Cerebellum (tissue), 4 donors: ENCODE measurements at places on chromosomes 2 and 18. TPM values are rescaled to one million over a fixed set of nuclear protein-coding genes. Genes with fewer than 3 reads are reported as not detected.

Gene PID1
- total RNA-seq = 25.0 TPM

Gene IWS1
- total RNA-seq = 26.6 TPM

Gene LHCGR
- 1.5 TPM for total RNA-seq

Gene FAM228A
- 3.5 TPM for total RNA-seq

Gene SDC1
- total RNA-seq = 26.0 TPM

Gene ALPI
- total RNA-seq = not detected

Gene TUBA4A
- total RNA-seq = 4.3 TPM

Gene ANKRD62
- 0.18 TPM for total RNA-seq

Gene RNF152
- total RNA-seq = 80.7 TPM

Gene ACTG2
- 1.1 TPM for total RNA-seq

Gene PXDN
- total RNA-seq = 39.7 TPM

Gene CYS1
- total RNA-seq = 0.45 TPM

Gene ANKRD53
- 2.3 TPM for total RNA-seq

Gene ZNF385B
- total RNA-seq = 10.5 TPM

Gene IL1RL2
- total RNA-seq = 0.73 TPM
